ENCODE measurements at places on chromosomes 5 and 9. TPM values are rescaled to one million over a fixed set of nuclear protein-coding genes. Genes with fewer than 3 reads are reported as not detected.

Gene ZFAND5
- 44.2 TPM for total RNA-seq

Gene NPDC1
- 9.0 TPM for total RNA-seq

Gene CEL
- total RNA-seq: 0.08 TPM

Gene CLPTM1L
- total RNA-seq: 155 TPM

Gene IL9
- total RNA-seq: not detected

Gene OLFML2A
- 0.11 TPM for total RNA-seq

Gene CBY3
- not detected for total RNA-seq

Gene SELENOP
- 16.9 TPM for total RNA-seq

Gene OGN
- not detected for total RNA-seq

Gene TNC
- 263 TPM for total RNA-seq

Gene GDA
- total RNA-seq: 0.23 TPM

Gene GABBR2
- total RNA-seq: not detected

Gene BTNL9
- total RNA-seq: not detected

Gene CYFIP2
- 5.6 TPM for total RNA-seq

Gene AK8
- total RNA-seq: 0.46 TPM

Gene IFNE
- 0.76 TPM for total RNA-seq

Gene DBH
- not detected for total RNA-seq

Gene FNBP1
- total RNA-seq: 7.1 TPM

Gene TMEM252
- total RNA-seq: not detected

Gene PCDHA5
- total RNA-seq: not detected

Gene SYK
- total RNA-seq: 3.4 TPM

Gene PROB1
- 0.78 TPM for total RNA-seq

Gene MGAT4B
- 114 TPM for total RNA-seq

Gene ADAMTSL1
- total RNA-seq: 9.3 TPM

Gene AGXT2
- not detected for total RNA-seq

Gene ANAPC2
- 8.4 TPM for total RNA-seq

Gene COL15A1
- not detected for total RNA-seq

Gene TRMT10B
- total RNA-seq: 2.0 TPM

Gene SHISAL2B
- total RNA-seq: not detected

Gene IL4
- total RNA-seq: not detected

Gene PFN3
- not detected for total RNA-seq

Gene C9orf153
- total RNA-seq: not detected

Gene NTRK2
- total RNA-seq: 0.16 TPM

Gene PCDHGA12
- total RNA-seq: 1.6 TPM

Gene ATOSB
- 44.3 TPM for total RNA-seq

Gene GFI1B
- total RNA-seq: not detected

Gene TMED9
- 171 TPM for total RNA-seq

Gene KCNIP1
- total RNA-seq: not detected

Gene NIM1K
- total RNA-seq: 0.08 TPM

Gene SPINK1
- total RNA-seq: not detected

Gene LAMC3
- total RNA-seq: 1.8 TPM

Gene TLE1
- 33.1 TPM for total RNA-seq

All from hair follicular keratinocyte (primary cell).